ENCODE measurements at places on chromosomes 5 and 9.

GRCh38 chr9:4299005-4299795 lies 668 bp downstream of the GLIS3 start:
- DNase-seq: no peak

GRCh38 chr5:73861313-73861988 lies 235.5 kb downstream of the ARHGEF28 start:
- DNase-seq: no peak

GRCh38 chr9:83477120-83477519 lies 61.1 kb downstream of the FRMD3 start:
- no peak for DNase-seq

GRCh38 chr9:89498852-89499480 lies 1.1 kb upstream of the SEMA4D start:
- no peak for DNase-seq

GRCh38 chr5:150584556-150585335 lies 55.7 kb upstream of the SYNPO start:
- no peak for DNase-seq
